Gastrocnemius medialis (tissue), 4 donors: ENCODE measurements at places on chromosomes 12 and 14. TPM values are rescaled to one million over a fixed set of nuclear protein-coding genes. Genes with fewer than 3 reads are reported as not detected.

YAF2 gene
- total RNA-seq: 54.1 TPM

LRTM2 gene
- not detected for total RNA-seq

TSHR gene
- total RNA-seq: not detected

GRCh38 chr14:61284001-61284400, 2.9 kb upstream of the TMEM30B start:
- DNase-seq: no peak

DNA sequence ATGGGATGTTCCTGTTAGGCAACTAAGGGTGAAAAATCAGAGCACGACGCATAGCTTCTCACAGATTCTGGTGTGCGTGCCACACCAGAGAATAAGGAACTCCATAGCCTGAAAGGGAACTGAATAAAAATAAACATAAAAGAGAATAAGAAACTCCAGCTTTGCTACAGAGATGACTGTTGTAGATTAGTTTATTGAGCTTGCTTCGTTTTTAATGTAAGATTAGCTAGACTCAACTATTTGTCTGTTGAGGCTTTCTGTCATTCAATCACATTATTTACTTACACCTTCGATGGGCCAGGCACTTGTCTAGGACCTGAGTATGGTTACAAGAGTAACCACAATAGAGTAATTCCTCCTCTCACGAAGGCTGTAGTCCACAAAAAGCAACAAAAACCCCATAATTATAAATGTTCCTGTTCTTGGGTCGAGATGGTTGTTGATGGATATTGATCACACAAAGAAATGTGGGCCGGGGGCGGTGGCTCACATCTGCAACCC, 807 bp upstream of the ZCCHC8 start:
- DNase-seq: no peak

DNA sequence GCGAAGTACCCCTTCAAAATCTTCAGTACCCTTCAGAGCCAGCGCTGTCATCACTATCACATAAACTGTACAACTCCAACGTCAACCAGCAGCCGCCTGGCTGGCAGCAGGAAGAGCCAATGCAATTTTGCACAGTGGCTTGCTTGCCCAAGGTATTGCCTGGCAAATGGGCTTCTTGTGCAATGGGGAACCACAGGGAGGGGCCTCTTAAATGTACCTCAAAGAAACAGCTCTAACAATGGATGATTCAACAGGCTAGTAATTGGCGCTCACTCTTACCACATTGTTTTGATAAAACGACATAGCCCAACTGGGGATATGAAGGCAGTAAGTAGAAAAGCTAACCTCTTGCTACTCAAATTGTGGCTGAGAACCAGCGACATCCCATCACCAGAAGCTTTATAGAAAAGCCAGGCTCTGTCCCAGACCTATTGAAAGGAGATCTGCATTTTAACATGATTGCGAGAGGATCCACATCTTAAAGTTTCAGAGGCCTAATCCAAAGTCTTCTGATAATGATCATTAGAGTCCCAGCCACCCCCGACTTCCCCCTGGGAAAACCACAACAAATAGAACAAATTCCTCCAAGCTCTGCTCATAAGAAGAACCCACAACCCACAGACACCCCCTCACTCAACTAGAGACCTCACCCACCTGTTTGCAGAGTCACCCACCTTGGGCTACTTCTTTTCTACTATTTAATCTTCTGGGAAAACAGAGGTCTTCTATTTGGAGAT, 125.3 kb upstream of the HIF1A start:
- DNase-seq: no peak
